Lung microvascular endothelial cell (primary cell): ENCODE measurements at places on chromosomes 16 and 17.

DNA sequence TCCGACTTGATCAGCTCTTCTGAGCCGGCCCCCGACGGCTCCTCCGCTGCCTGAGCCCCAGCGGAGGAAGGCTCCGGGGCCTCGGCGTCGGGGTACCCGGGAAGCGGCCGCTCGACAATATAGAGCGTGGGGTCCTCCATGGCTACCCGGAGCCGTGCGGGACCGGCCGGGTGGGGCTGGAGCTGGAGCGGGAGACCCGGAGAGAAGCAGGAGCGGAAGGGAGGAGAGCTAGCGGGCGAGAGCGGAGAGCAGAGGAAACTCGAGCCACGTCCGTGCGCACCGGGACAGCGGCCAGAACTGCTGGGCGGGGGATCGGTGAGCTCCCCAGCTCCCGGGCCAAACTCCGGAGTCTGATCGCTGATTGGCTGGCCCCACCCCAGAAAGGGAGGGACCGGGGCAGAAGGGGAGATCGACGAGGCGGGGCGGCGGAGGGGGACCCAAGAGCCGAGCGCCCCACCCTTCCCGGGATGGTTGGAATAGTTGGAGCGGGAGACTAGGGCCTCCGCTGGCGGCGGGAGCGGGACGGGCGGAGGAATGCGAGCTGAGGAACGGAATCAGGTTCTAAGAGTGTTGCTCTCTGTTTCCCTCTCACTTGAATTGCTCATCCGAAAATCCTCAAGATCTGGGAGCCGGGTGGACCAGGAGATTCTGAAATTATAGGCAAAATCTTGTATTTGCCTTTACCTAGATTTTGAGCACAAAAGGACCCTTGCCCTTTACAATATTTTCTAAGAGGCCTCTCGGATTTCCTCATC, at the start of gene CAVIN1:
Gene CAVIN1 (minus strand): TSS at position 299 of the 755 bp plus-strand sequence. CDS start 159 bp downstream, at position 140.
- DNase-seq = peak; percentile 95

GRCh38 chr16:1474082-1474795, 589 bp downstream of the CLCN7 start:
- peak; percentile 30 for DNase-seq

- DNase-seq = no peak
Observed at GRCh38 chr16:84514874-84515835, 10.7 kb upstream of the MEAK7 start.

- no peak for DNase-seq
Observed at GRCh38 chr17:14245002-14245401, 8.3 kb upstream of the CDRT15 start.

DNA sequence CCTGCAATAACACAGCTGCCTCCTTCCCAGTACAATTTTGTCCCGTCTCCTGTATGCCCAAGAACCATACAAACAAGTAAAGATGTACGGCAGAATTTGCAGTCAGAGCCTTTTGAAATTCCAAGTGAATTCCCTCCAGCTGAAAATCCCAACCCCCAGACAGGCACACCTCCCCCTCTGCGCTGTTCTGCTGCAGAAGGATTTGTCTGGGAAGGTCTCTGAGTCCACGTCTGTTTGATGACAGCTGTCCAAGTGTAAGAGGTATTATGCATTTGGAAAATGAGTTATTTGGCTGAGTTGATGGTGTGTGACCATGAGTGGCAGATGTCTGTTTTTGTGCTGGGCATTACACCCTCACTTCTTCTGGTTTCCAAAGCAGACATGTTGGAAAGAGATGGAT, 104.9 kb upstream of the HS3ST4 start:
- DNase-seq = no peak

- no peak for DNase-seq
Observed at GRCh38 chr17:48628649-48629410, 2.7 kb upstream of the HOXB9 start.

DNA sequence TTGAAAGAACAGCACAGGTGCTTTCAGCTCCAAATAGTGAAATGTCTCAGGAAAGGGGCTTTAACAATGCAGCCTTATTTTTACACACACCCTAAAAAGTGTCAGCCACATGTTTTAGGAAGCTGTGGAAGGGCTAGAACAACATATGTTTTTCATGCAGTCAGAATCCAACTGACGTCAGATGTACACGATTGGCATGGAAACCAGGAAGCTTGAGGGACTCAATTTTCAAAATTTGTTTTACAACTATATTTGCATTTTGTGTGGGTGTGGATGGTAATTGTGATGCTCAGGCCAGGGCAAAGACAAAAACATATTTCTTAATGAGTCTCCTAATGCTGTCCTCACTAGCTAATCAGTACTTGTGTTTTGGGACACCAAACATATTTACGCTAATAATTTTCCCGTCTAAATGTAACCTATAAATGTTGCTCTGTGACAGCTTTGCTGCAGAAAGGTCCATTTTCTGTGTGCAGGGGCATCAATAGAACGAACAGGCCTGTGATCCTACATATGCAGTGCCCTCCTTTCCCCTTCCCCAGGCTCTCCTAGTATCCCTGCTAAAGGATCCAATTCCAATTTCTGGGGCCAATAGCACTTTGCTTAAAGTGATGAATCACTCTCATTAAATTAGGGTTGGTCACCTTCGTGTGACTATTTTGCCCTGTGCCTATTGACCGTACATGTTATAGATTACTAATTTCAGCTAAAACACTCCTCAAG, 434.0 kb upstream of the CDH5 start:
- DNase-seq = no peak

DNA sequence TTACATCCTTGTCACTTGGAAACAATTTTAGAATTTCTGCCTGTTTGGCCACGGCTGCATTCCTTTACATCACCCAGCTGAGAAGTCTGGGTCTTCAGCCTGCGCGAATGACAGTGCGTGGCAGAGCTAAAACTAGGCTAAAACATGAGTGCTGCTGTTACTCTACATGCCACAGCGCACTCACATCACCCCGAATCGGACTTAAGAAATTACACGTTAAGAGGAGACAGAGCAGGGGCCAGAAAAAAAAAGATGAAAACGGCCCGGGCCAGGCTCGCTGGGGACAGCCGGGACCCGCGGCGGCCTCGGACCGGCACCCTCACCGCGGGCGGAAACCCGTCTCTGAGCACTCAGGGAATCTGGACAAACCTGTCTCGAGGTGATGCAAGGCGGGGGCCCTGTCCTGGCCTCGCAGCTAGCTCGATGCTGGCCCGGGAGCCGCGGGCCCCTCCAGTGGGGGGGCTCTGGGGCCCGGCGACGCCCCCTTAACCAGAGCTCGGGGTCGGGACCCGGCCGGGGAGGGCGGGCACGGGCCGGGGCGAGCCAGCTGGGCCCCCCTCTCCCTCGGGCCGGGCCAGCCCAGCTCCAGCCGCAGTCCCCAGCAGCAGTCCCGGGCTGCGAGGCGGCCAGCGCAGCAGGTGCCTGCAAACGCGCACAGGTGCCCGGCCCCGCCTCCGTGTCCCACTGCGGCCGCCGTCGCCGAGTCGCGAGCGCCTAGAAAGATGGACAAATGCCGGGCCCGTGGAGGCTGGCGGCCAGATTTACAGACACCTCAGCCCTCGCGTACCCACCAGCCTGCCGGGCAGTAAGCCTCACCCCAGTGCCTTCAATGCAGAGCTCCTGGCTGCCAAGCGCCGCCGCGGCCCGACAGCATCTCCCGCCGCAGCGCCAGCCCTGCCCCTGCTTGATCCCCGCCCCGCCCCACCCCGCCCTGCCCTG, at the start of gene AKTIP:
Gene AKTIP (minus strand): TSS at position 879 of the 939 bp plus-strand sequence. CDS start 2,950 bp downstream, outside the sequence.
- peak; percentile 37 for DNase-seq

- DNase-seq = no peak
Observed at GRCh38 chr16:53052519-53053501, at the start of gene CHD9NB. TSS of gene CHD9NB (minus strand) at chr16:53052897. CDS start at chr16:53044158, 8,739 bp downstream.

DNA sequence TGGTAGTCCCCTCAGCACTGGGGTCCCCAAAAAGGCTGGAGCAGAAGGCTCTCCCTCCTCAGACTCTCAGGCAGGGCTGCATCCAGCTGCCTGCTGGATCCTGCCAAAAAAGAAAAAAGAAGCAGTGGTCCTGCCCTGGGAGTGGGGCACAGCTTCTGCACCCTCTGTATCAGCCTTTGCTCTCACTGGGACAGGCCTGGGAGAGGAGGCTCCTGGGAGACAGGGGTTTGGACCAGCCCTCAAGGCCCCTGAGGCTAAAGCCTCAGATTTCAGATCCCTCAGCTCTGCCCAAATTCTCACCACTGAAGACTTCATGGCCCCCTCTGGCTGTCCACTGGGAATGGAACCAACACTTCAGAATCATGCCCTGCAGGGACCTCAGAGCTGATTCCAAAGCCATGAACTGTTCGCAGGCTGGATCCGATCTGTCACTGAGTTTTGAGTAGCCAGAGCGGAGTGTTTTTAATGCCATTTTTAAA, 96.9 kb downstream of the C16orf78 start:
- no peak for DNase-seq

- DNase-seq = no peak
Observed at GRCh38 chr16:75070012-75070841, 46.4 kb downstream of the LDHD start.

GRCh38 chr17:40309031-40309948, at the start of gene RARA:
TSS of gene RARA (plus strand) at chr17:40309180. CDS start at chr17:40331219, 22,039 bp downstream.
- DNase-seq = peak; percentile 53

DNA sequence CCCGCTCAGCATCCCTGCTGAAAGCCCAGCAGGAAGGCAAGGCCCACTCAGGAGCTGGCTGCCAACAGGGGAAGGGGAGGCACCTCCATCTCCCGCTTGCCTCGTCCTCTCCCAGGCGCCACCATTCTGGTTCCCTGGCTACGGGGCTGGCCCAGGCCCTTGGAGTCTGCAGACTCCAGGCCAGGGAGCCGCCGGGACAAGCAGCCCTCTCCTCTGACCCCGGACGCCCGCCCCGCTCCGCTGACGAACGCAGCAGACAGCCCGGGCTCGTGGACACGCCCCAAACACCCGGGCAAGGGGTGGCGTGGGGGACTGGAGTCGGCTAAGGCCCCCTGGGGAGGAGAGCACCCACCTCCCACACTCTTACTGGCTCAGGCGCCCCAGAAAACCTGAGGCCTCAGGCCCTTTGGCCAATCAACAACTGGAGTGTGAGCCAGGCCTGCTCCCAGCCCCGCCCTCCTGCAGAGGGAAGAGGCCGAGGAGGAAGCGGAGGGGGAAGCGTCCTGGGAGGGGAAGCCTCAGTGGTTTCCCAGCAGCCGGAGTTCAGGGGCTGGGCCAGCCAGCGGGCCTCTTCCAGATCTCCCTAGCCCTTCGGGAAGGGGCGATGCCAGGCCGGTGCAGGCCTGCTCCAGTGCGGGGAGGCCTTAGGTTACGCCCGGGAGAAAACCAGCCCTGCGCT, 4.2 kb downstream of the MNT start:
- DNase-seq = peak; percentile 97

GRCh38 chr16:66918803-66919568, at the start of gene CDH16:
TSS of gene CDH16 (minus strand) at chr16:66918885. CDS start at chr16:66918065, 820 bp downstream.
- DNase-seq = no peak

DNA sequence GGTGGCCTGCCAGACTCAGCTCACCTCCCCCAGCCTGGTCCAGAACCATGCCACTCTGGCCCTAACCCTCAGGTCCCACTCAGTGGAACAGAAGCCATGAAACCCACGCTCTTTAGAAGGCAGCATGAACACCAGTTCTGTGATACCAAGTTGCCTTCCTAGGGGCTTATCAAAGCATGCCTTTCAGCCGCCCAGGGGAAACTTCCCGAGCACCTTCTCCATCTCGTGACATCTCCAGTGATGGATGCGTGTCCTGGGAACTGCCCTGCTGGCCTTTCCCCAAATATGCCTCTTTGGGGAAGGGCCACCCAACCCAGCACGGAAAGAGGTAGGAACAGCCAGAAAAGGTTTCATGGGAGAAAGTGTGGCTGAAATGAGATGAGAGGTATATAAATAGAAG, 8.3 kb downstream of the CCDC42 start:
- DNase-seq = no peak

DNA sequence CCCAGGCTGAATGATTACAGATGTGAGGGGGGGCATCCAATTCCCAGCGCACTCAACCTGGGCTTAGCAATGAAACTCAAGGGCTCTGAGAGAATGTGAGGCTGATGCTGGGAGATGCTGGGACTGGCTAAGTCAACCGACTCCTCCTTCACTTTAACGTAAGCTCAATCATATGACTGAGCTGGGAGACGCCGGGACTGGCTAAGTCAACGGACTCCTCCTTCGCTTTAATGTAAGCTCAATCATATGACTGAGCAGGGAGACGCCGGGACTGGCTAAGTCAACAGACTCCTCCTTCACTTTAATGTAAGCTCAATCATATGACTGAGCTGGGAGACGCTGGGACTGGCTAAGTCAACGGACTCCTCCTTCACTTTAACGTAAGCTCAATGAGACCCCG, 179.4 kb downstream of the VPS53 start:
- no peak for DNase-seq

GRCh38 chr16:79897453-79898146, 297.1 kb upstream of the MAF start:
- no peak for DNase-seq

- DNase-seq = no peak
Observed at GRCh38 chr17:80104956-80105375, 3.6 kb downstream of the GAA start.

DNA sequence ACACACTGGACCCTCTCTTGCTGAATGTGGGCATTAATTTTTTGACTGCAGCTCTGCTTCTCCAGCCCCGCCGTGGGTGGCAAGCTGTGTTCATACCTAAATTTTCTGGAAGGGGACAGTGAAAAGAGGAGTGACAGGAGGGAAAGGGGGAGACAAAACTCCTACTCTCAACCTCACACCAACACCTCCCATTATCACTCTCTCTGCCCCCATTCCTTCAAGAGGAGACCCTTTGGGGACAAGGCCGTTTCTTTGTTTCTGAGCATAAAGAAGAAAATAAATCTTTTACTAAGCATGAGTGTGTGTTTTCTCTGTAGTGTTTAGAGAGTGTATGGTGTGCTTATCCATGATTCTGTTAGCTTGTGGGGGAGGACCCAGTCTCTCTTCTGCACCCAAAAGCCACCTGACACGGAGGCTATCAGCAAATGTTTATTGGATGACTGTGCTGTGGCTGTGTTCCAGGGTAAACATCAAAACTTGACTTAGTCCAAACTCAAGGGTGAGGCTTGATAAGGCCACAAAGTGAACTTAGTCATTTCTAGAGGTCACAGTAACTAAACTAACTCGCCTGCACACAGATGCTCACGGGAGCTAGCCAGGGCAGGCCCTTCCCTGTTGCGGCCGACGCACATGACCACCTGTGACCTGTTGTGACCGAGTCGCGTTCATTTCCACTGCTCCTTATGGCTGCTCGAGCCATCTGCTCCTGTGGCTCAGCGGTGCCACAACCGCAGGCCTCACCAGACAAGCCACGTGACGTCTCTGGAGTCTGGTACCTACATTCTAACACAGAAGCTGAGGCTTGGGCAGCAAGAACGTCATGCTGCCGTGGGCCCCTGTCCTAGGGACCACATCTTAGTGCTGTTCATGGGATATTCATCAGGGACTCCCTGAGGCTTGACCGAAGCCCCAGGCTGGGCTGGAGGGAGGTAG, 9.8 kb upstream of the MED11 start:
- DNase-seq = no peak

GRCh38 chr17:44969144-44969780, 1.2 kb upstream of the C1QL1 start:
- no peak for DNase-seq
